NB4 (cell line): ENCODE measurements at places on chromosomes 1 and 21.

DNA sequence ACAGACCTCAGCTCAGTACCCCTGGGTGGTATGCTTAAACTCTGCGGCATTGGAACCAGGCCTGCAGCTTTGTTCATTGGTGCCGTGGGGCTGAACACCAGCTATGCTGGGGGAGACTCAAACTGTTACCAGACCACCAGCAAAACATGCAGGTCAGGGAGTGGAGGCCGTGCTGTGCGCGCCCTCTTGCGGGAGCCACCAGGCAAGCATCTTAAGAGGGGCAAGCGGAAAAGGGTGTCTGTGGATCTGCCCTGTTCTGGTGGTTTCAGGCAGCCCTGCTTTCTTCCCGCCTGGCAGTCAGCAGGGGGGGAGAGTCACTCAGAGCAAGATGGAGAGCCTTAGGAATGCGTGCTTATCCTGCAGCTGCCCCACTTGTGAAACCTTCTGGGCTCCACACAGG, 276.9 kb upstream of the ZRANB2 start:
- DNase-seq = no peak

DNA sequence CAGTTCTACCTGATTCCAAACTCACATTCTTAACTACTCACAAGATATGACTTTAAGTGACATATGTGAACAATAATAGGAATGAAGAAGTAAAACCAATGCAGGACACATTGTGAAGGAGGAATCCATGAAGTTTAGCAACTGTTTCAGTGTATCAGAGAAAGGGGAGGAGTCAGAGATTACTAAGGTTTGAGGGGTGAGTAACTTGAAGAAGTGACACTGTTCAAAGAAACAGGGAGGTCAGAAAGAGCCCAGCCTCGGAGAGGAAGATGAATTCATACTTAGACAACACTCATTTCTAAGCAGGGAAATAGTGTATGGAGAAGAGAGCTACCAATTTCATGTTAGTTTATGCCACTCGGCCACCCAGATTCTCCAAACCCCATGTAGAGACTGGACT, 28.2 kb upstream of the RPF1 start:
- peak; percentile 19 for DNase-seq

GRCh38 chr21:33839167-33839716, 76.4 kb downstream of the ATP5PO start:
- peak; percentile 6 for DNase-seq

GRCh38 chr1:30727824-30728223, 4.4 kb upstream of the MATN1 start:
- DNase-seq = no peak

DNA sequence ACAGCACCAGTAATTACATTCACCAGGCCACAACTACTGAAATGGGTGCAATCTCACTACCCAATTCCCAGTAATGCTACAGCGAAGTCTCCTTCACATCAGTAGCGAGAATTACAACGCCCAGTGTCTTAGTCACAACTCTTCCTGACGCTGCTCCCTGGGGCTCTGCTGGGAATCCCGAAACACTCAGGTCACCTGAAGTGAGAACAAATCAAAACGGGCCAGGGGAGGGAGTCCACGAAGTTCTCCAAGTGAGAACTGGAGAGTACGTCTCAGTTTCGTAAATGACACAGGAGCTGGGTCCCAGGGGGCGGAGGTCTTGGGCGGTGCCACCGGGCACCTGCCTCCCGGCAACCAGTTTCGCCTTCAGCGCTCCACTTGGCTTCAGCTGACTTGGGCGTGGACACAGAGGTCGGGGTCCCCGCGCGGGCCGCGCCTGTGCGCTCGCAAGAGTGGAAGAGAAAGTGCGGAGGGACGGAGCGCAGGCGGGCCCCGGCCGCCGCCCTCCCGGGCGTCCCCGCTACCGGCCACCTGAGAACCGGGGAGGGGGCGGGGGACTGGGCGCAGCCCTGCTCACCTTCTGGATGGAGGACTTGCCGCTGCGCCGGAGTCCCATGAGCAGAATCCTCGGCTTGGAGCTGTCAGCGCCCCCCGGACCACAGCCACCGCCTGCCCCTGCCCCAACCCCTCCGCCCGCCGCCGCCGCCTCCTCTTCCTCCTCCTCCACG, 575 bp downstream of the RRAGC start:
- peak; percentile 61 for DNase-seq

GRCh38 chr1:230636575-230637148, 5.6 kb upstream of the COG2 start:
- DNase-seq = no peak

DNA sequence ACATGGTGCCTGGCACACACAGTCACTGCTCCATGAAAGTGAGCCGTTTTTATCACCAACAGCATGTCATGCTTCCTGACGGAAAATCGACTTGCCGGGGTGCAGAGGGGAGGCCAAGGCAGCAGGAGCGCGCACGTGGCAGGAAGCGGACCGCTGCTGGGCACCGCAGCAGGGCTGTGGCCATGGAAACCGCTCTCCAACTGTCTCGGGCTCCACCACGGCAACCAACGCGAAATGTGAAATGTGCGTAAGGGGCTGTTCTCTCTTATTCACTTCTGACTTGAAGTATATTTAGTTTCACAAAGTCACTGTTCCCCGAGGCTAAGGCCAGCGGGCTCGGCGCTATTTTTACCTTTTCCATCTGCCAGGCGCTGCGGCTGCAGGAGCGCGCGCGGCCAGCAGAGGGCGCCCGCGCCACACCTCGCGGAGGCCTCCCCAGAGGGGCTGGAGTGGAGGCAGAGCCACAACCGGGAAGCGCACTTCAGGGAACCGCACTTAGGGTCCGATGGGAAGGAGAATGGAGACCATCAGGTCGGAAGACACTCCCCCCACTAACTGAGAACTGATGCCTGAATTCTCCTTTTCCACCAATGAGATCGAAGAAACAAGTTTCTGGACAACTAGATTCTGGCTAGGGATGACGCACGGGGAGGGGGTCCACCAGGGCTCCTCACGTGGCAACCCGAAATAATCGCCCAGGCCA, 19.7 kb downstream of the RCC2 start:
- DNase-seq = peak; percentile 41

DNA sequence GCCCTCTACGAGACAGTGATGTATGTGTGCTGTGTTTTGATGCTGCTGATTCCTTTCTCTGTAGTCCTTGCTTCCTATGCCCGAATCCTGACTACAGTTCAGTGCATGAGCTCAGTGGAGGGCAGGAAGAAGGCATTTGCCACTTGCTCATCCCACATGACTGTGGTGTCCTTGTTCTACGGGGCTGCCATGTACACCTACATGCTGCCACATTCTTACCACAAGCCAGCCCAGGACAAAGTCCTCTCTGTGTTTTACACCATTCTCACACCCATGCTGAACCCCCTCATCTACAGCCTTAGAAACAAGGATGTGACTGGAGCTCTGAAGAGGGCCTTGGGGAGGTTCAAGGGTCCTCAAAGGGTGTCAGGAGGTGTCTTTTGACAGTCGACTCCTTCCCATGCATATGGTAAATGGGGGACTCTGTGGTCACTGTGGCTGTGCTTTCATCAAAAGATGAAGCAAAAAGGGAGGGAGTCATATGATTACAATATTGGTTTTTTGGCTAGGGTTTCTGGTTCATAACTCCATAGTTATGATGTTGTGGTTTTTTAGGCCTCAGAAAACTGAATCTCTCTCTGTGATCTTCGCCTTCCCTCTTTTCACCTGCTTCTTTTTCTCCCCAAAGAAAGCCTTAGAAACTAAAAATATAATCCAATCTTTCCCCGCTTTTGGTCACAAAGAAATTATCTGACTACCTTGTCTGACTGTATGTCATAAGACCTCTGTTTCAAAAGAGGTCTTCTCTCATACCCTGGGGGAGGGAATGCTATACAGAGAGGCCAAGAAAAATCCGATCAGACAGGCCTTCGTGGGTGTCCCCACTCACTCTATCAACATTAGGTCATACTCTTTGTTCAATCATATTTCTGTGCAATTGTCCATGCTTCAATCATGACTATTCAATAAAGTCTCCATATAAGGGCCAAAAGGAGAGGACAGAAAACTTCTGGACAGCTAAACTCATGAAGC, 4.2 kb downstream of the OR2T1 start:
- DNase-seq = no peak

DNA sequence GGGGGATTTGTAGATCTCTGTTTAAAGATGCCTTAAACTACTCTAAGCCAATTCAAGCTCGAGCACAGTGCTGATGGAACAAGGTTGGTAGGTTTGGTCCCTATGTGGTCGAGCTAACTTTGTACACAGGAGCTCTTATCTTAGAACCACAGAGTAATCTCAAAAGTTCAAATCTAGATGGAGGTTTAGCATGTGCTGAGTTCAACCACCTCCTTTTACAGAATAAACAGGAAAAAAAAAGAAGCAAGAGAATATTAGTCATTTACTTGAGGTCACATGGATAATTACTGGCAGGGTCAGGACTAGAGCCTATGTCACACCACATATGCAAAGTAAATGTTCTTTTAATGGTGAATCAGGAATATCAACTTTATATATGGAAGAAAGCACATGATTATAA, 86.2 kb downstream of the DTL start:
- DNase-seq = no peak

- peak; percentile 32 for DNase-seq
Observed at GRCh38 chr1:115275216-115275615, 62.8 kb downstream of the NGF start.

- DNase-seq = no peak
Observed at GRCh38 chr1:212153635-212154034, 118.1 kb downstream of the DTL start.

GRCh38 chr1:7076117-7076516, 290.9 kb downstream of the CAMTA1 start:
- DNase-seq = no peak

DNA sequence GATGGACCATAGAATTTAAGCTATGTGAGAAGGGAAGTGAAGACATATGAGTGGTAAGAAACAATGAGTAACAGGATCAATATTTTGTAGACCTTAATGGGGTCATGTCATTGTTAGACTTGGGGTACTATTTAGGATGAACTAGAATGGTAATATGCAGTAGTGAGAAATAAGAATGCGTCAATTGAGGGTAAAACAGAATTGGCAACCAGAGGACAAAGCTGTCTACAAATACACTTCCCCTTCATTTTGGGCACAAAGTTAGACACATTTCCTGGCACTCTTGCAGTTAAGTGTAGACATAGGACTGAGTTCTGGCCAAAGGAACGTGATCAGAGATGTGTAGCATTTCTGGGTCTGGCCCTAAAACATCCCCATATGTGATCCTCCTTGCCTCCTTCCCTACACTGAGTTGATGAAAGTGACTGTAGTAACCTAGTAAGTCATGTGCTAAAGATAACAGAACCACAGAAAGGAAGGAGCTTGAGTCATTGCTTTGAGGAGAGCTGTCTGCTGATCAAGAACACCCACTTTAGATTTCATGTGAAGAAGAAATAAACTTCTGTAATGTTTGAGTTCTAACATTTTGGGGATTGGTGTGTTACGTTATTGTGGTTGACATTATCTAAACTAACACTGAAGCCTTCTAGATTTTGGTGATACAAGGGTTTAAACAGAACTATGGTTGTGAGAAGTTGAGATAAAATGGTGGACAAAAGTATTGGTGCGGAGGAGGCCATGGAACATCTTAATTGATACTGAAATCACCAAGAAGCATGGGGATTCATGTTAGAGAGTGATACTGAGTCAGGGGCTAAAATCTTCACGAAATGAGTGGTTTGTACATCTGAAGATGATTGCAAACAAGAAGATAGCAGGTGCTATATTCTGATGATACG, 41.7 kb downstream of the CD55 start:
- peak; percentile 11 for DNase-seq

- DNase-seq = no peak
Observed at GRCh38 chr1:116587501-116588227, 16.8 kb upstream of the CD58 start.

DNA sequence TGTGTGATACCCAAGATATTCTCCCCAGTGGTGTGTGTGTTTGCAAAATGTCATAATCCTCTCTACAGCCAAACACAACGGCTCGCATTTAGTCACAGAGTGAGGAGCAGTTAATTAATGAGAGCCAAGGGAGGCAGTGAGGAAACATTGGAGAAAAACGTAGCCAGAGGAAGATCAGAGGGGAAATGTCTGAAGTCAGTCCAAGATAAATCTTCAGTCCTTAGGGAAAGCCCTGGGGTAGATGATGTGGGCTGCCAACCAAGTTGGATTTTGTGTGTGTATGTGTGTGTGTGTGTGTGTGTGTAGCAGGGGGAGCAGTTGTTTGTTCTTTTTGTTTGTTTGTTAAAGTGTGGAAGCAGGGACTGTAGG, 201.0 kb upstream of the PTBP2 start:
- no peak for DNase-seq

GRCh38 chr1:20290624-20291597, at the start of gene VWA5B1:
Gene VWA5B1, plus strand, starts transcription at chr1:20290875. Its CDS starts 19,727 bp downstream, at chr1:20310602.
- DNase-seq = peak; percentile 51

- DNase-seq = peak; percentile 60
Observed at GRCh38 chr1:204114606-204115005, 37.2 kb downstream of the ETNK2 start.

GRCh38 chr21:31326522-31327242, 17.4 kb downstream of the TIAM1 start:
- peak; percentile 64 for DNase-seq

DNA sequence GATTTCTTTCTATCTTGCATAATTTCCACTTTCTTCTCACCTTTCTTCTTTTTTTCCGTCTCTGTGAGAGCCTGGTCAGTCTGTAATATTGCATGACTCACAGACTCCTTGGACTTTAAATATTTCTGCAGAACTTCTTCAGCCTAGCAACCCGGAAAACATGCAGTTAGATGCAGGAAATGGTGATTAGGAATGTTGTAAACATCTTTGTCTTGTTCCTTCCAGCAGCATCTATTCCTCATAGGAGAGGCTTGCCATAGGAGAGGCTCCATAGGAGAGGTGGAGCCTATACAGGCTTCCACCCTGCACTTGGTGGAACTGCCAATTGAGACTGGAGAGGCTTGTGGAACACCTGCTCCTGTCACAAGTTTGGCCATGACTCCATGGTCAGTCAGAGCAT, 10.0 kb downstream of the GBP5 start:
- no peak for DNase-seq
